Amniotic epithelial cell (primary cell): ENCODE measurements at places on chromosomes 4 and X.

DNA sequence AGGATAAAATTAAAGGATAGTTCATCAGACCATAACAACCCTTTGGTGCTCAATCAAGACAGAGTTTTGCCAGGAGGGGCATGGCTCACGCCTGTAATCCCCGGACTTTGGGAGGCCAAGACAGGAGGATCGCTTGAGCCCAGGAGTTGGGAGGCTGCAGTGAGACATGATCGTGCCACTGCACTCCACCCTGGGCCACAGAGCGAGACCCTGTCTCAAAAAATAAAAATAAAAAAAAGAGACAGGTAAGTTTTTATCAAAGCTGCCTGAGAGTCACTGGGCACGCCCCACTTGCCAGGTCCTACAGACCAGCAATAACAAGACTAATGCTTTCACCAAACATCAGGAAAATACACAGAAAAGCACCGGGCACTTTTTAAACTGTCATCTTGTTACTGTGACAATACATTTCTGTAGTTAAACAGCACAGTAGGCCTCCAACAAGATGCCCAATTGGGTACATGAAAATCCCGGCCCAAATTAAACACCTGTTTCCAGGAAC, 765 bp downstream of the CFAP97 start:
- DNase-seq: no peak

DNA sequence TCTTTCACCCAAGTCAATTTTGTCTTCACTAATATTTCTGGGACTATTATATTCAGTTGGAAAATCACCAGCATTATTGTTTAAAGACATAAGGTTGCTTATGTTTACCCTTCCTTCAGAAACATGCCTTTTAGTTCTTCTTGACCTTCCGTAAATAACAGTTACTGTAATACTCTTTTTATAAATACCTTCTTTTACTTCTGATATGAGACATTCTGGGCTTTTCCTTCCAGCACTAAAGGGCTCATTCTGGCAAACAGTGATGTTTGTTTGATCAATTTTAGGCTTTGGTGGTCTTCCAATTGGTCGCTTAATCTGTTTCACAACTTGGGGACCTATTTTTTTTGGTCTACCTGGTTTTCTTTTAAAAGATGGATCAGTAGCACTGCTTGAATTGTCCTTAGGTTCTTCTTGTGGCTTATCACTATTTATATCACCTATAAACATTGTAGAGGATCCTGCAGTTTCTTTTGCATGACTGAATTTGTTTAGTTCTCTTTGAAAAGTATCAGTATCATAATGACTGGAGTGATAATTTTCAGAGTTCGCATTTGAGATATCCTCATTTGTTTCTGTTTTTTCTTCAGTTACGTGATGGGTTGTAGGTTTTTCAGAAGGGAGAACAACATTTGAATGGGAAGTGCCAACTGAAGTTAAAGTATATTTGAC, 64.8 kb downstream of the NCAPG start:
- DNase-seq: no peak

GRCh38 chr4:169823685-169824084, 65.9 kb upstream of the HPF1 start:
- DNase-seq: peak; percentile 73

GRCh38 chr4:121990489-121990888, 38.6 kb upstream of the TRPC3 start:
- DNase-seq: no peak

GRCh38 chr4:173211838-173212237, 43.2 kb downstream of the GALNT7 start:
- peak; percentile 85 for DNase-seq

GRCh38 chr4:742096-742741, 36.6 kb downstream of the PCGF3 start:
- DNase-seq: no peak

- no peak for DNase-seq
These were observed 130.4 kb downstream of the IDS start for GRCh38 chrX:149374751-149375150.

DNA sequence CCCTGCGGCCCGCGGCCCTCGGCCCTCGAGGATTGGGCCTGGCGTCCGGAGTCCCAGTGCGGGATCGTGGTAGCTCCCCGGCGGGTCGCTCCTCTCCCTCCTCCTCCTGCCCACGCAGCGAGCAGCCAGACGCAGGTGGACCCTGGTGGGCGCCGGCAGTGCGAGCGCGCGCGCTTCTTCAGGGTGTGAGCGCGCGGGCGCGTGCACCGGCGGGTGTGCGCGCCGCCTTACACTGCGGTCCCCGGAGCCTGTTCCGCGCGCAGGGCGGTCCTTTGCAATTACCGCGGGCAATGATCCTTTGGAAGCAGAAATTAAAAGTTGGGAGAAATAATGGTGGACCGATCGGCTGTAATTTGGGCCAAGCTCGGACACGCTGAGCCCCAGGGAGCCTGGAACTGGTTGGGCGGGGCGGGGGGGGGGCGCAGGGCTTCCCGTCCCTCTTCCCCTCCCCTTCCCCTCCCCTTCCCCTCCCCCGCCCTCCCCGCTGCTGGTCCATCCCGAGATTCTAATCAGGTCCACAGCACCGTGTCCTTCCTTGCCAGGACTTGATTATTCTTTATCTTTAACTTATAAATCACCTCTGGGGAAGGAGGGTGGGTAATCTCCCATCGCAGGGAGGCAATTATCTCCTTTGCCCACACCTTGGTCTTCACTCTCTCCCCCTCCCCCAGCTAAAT, 1.6 kb upstream of the NKX1-1 start:
- no peak for DNase-seq

- no peak for DNase-seq
These were observed 165.6 kb upstream of the BOD1L1 start for GRCh38 chr4:13793020-13793710.

DNA sequence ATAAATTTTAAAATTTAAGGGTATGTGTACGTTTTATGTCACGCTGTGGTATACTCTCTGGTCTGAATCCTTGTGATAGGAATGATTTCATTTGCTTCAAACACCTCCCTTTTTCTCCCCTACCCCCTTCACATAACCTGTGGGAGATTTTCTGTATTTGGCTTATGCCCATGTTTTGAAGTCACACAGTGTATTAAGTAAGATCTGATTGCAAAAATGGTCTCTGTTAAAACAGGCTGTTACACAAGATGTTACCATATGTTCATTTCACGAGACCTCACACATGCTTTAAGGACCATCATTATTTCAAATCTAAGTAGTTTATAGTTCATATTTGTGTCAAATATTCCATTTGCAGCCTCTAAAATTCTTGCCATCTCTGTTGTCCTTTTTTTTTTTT, 63.5 kb downstream of the TMEM131L start:
- DNase-seq: peak; percentile 83

- no peak for DNase-seq
These were observed 20.4 kb upstream of the SFRP2 start for GRCh38 chr4:153809307-153809706.

DNA sequence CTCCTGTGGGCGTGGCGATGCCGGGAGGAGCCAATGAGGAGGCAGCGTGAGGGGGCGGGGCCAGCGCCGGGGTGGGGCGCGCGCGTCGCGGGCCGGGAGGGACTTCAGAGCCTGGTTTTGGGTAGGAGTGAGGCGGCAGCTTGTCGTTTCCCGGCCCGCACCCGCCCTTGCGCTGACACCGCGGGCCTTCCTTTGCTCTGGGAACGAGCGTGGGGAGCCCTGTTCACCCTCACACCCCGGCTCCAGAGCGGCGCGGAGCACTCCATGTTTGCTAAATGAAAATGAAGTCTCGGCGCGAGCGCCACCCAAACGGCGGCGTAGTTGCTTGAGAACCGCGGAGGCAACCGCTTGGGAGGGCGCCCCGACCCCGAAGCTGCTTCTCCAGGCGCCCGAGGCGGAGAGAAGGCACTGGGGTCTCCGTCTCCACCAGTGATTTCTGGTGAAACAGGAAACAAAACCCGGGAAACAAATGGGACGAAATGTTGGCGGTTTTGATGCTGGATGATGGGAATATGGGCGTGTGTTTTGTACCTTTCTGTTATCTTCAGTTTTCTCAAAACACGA, 497 bp upstream of the GRPEL1 start:
- no peak for DNase-seq

GRCh38 chr4:1061056-1061700, 49.8 kb downstream of the FGFRL1 start:
- DNase-seq: no peak

- DNase-seq: no peak
These were observed 952.4 kb downstream of the TRAM1L1 start for GRCh38 chr4:116132946-116133345.

- DNase-seq: peak; percentile 92
These were observed 51.8 kb downstream of the RBPJ start for GRCh38 chr4:26372525-26373172.

GRCh38 chrX:24963823-24964222, 51.9 kb downstream of the ARX start:
- peak; percentile 5 for DNase-seq

- no peak for DNase-seq
These were observed 187.3 kb upstream of the MBNL3 start for GRCh38 chrX:132676102-132676501.

GRCh38 chr4:168615294-168616065, 118.6 kb downstream of the PALLD start:
- DNase-seq: peak; percentile 85

GRCh38 chrX:120857240-120857639, 18.4 kb downstream of the CT47B1 start:
- DNase-seq: peak; percentile 4

DNA sequence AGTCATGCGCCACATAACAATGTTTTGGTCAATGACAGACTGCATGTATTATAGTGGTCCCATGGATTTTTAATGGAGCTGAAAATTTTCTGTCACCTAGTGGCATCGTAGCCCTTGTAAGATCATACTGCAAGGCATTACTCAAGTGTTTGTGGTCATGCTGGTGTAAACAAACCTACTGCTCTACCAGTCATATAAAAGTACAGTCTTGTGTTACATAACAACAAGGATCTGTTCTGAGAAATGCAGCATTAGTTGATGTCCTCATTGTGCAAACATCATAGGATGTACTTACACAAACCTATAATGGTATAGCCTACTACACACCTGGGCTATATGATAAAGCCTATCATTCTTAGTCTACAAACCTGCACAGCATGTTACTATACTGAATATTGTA, 34.6 kb downstream of the COX18 start:
- peak; percentile 62 for DNase-seq

GRCh38 chr4:183284965-183285364, 35.1 kb downstream of the CLDN22 start:
- peak; percentile 44 for DNase-seq

- DNase-seq: no peak
These were observed 44.6 kb upstream of the LEF1 start for GRCh38 chr4:108213308-108213707.

GRCh38 chr4:79287718-79288117, 38.1 kb downstream of the NAA11 start:
- DNase-seq: no peak
